Bone marrow (tissue), 2 donors: ENCODE measurements at places on chromosomes 1 and 21.

DNA sequence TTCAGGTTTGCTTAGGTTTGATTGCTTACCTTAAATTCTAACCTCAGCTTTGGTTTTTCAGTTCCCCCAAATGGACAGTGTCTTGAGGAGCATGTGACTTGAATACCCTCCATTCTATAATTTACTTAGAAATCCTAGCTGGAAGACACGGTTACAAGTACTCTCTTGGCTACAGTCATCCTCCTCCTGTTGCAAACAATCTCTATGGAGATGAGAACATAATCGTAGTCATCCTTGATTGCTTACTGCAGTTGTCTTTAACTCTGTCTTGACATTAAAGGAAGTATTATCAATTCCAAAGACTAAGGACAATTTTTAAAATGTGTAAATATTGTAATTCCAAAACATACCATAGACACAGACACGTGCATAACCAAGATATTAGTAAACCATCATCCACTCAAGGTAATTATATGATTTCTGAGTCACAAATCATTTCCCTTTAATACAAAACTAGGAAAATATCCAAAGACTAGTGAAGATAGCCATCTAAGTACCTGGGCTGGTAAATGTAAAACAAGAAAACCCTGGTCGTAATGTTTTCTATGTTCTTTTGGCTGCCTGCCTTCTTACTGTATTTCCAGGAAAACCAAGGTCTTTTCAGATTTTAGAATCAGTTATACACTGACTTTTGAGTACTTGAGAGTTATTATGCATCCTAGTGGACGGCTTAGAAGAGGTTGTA is 149.9 kb downstream of the CHRM3 start:
- DNase-seq: no peak

DNA sequence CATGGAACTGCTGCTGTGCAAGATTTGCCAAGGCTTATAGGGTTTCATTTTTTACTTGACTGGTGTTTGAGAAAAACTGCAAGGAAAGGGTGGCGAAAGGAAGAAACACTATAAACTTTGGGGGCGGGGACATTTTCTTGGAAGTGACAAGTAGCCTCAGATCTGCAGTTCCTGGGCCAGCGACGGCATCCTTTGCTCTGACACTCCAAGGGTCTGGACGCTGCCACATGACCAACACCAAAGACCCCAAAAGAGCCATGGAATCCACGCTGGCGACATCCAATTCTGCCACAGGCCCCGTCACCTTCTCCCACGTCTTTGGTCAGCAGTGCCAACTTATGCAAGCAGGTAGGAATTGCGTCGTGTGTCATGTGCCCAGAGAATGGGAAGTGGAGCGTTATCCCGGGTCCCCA is 193.4 kb downstream of the PRDM2 start:
- no peak for DNase-seq

- no peak for DNase-seq
These were observed 22.5 kb upstream of the LAX1 start for GRCh38 chr1:203742436-203742835.

DNA sequence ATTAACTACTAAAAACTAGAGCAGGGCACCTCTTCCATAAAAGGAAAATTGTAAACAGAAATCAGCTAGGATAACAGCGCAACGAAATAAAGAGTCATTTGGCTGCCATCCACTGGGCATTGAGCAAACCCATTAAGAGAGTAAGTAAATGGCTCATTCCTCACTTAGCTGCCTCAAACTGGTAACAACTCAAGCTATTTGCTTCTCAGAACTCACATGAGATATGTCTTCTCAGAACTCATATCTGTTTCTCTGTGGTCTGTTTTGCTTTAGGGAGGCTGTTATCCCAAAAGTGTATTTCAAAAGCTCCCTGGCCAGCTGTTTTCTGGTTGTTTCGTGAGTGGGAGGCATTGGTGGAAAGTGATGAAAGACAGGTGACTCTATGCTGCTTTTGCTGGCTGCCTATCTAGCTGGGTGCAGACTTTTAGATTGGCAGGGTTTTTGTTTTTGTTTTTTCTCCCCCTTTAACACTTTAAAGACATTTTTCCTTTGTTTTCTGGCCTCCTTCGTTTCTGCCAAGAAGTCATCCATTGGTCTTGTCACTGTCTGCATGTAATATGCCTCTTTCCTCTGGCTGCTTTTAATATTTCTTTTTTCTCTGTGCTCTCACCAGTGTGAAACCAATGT is 269.2 kb upstream of the RGS18 start:
- DNase-seq: no peak

- peak; percentile 59 for DNase-seq
These were observed 210.2 kb downstream of the APP start for GRCh38 chr21:25960402-25960801.

DNA sequence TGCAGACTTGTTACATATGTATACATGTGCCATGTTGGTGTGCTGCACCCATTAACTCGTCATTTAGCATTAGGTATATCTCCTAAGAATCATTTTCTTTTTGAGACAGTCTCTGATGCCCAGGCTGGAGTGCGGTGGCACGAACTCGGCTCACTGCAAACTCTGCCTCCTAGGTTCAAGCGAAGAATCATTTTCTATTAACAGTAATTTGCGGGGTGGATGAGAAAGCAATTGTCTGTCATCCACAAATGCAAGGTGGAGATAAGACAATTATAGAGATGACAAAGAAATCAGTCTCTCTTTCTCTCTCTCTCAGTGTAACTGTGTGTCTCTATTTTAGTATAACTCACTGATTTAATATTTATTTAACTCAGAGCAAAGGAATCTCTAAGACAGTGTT is 131.0 kb upstream of the KIAA1614 start:
- no peak for DNase-seq

DNA sequence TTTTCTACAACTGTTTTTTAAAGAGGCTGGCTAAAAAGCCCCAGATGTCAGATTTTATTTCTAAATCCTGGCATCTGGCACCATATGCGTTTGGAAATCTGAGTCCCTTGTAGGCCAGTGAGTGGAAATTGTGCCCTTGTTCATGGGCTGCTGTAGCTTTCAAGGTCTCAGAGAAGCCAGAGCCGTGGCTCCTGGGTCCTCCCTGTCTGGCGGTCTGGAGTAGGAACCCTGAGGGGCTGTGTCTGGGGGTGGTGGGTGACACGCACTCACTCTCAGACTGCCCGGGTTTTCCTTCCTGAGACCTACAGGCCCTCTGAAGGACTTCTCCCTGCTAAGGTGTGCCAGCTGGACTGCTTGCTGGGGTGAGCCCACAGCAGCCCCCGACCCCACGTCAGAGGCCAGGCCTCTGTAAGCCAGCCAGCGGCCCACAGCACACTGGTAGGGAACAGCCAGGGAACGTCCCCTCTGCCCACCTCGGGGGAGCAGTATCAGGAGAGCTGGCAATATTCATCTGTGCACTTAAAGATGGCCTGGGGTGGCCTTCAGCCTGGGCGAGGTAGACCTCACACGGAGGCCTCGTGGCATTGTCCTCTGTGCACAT is 151.5 kb downstream of the PEX14 start:
- no peak for DNase-seq

DNA sequence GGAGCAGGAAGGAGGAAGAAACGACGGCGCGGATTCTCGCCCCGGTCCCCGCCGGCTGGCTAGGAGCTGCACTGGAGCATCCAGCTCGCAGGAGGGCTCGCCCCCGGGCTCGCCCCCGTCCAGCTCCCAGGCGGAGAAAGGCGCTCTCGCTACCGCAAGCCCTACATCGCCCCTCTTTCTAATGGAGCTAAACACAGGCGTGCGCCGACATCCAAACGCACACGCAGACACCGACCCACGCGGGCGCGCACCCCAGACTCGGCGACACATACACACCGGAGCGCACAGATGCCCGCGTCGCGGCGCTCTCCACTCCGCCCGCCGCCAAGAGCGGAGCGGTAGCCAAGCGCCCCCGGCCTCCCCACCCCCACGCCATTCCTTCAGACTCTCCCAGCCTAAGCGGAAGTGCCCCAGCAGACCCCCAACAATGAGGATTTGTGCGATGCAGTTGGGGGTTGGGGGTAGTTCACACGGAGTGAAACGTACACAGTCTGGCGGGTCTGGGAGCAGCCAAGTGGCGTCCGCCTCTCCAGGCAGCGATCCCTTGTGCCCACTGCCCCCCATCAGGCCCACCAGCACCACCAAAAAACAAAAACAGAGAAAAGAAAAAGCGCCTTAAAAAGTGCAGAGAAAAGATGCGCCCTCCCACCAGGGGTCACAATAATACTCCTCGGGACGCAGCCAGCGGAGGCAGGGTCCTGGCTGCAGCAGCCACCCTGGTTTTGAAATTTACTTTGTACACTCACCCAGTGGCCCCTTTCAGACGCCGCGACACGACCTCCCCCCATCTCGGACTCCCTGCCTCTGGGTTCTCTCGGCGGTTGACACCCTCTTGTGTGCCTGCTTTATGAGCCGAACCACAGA is 1.4 kb downstream of the DAB1 start:
- DNase-seq: no peak

GRCh38 chr1:27004471-27005165 is 8.0 kb downstream of the TENT5B start:
- DNase-seq: no peak

DNA sequence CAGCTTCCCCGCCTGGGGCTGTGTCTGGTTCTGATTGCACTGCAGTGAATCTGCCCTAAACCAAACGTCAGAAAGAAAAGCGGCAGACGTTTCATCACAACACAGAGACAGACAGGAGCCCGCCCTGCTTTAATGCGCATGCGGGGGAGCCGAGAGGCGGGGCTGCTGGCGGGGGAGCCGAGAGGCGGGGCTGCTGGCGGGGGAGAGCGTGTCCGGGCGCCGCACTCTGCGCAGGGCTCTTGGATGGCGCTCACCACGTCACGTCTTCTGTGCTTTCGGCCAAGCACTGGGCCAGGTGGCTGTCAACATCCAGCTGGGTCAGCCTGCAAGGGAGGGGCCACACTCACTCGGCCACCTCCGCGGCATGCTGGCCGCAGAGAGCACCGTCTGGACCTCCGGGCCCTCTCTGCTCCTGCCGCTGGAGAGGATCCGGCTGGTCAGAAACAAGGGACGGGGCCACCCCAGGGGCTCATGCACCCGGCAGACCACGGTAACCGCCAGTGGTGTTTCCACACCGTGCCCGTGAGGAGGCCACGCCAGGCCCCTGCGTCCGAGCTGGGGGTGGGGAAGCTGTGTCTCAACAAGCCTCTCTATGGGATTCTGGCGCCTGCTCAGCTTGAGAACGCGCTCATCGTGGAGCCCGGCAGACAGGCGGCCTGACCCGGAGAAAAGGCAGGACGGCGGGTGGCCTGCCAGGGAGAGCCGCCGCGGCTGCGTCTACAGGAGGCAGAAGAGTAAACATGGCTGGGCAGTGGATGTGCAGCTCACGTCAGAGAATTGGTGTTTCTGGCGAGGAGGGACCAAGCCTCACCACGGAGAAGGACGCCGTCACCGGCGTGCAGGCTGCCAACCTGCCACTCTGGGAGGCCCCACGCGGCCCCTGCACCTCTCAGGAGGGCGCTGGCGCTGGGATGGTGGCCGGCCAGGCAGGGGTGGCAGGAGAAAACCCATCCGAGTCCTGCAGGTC is 4.8 kb downstream of the FAAP20 start:
- no peak for DNase-seq

DNA sequence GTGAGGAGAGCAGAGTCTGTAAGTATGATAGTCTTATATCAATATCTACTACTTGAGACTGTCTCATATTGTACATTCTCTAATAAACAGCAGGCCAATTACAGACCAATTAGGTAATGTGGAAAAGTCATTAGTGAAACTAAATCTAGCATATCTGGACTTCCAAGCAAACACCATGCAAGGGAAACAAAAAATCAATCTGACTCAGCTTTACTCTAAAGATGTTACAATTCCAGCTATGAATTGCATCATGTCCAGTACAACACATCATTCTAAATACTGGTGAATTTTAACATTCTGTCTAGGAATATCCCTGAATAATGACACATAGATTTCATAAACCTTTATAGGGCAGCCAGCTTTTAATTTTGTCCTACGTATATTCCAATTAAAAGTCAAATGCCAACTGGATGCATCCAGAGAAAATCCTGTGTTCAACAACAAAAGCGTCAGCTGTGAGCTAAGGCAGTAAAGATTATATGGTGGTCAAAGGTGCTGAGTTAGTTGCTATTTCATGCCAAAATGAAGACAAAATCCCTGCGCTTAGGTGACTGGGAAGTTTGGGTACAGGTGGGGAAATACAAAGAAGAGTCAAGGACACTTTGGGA is 159.3 kb downstream of the TTLL7 start:
- DNase-seq: no peak

GRCh38 chr1:232130815-232131480 is 499.0 kb downstream of the SIPA1L2 start:
- DNase-seq: no peak

GRCh38 chr1:151960780-151961513 is 32.7 kb downstream of the S100A10 start:
- DNase-seq: no peak

GRCh38 chr1:111735858-111736544 is 3.2 kb downstream of the INKA2 start:
- DNase-seq: no peak

GRCh38 chr1:219120624-219121544 is 52.8 kb upstream of the LYPLAL1 start:
- no peak for DNase-seq

DNA sequence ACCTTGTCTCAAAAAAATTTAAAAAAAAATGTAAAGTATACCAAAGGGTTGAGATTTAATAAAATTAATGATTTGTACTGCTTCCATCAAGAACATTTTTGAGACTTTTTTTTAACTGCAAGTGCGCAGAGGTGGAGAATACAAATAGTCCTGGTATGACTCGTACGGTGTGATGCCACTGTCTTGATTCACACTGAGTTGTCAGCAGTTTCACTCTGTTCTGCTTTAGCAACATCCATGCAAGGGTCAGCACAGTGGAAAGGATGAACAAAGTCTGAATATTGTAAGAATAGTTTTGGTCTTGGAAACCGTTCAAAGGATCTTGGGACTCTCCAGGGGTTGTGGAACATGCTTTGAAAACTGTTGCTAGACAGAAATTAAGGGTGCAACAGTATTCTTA is 40.2 kb downstream of the EXO1 start:
- no peak for DNase-seq

DNA sequence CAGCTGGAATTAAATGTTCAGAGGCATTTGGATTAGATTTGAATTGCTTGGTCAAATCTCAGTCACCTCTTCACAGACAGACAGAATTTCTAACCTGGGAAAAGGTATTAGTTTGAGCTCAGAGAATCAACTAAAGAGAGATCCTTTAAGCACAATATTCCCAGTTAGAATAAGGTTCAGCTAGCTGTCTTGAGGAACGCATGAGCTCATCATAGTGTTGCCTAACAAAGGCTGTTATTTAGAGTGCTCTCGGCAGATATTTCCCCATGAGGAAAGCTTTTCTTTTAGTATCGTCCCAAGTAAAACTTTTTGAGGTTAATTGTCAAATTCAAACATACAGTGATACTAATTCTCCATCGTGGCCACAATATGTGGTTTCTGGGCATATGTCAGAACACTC is 269.9 kb downstream of the HLX start:
- no peak for DNase-seq

- DNase-seq: no peak
These were observed 485 bp downstream of the EFNA1 start for GRCh38 chr1:155127967-155128754.

DNA sequence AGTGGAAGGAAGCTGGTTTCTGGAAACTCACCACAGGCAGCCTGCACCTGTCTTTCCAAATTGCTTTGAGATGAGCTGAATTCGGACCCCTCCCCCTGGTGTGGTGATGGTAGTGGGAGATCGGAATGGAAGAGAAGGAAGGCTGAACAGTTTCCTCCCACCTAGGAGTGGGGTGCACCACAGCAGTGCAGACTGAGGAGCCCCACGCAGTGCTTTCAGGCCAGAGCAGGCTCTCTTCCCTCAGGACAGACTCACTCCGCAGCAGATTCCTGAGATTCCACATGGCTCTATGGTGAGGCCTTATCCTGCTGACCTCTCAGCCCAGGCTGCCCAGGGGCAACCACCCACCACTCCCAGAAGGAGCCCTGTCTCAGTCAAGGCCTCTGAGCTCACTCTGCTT is 80.9 kb downstream of the ATP1A1 start:
- DNase-seq: no peak

GRCh38 chr1:53478502-53478818 is 19.3 kb downstream of the DMRTB1 start:
- DNase-seq: no peak
